ENCODE measurements at places on chromosomes 2 and 18.

GRCh38 chr2:85053802-85054201 is 79.4 kb upstream of the TCF7L1 start:
- DNase-seq = no peak

- DNase-seq = no peak
Observed at GRCh38 chr2:11343650-11344341, 640 bp downstream of the ROCK2 start.

GRCh38 chr2:222523783-222524544 is 99.6 kb downstream of the SGPP2 start:
- DNase-seq = peak; percentile 47

DNA sequence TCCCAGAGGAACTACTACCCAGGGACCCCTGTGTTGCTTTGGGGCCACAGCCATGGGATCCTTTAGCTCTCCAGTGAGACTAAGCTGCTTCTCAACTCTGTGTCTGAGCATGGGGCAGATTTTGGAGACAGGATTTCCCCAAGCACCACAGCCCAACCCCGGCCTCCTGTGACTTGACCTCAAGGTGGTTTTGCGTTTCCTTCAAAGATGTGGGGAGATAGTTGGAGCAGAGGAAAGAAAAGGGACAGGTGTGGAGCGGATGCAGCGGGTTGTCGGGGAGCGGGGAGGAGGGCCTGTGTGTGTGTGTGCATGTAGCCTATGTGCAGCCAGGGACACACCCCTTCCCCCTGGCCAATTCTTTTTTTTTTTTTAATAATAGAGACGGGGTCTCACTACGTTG is 10.2 kb downstream of the ARID5A start:
- no peak for DNase-seq

DNA sequence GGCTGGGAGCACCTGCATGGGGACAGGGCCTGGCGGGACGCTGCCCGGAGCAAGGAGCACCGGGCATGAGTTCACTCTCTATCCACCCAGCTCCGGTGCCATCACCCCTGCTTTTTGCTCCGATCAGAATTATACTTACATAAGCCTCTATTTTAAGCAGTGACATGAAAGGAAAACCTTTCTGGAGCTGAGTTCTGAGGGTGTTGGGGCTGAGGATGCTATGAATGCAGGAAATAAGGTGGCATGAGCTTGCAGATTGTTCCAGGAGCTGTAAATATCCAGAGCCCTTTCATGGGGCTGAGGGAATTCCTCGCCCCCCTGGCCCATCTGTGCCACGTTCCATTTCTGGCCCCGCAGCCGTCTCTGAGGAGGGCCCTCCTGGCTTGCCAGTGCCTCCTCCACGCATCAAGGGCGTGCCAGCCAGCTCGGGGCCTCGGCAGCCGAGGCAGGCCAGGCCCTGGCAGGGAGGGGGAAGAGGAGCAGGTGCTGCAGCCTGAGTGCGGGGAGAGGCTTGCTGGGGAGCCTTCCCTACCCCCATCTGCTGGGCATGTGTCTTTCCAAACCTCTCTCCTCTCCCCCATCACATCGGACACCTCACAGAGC is 91.7 kb upstream of the MCFD2 start:
- no peak for DNase-seq

- no peak for DNase-seq
Observed at GRCh38 chr2:85355073-85355410, 473 bp downstream of the ELMOD3 start.

GRCh38 chr2:242017086-242017485 is 147.6 kb downstream of the RTP5 start:
- DNase-seq = no peak

GRCh38 chr2:84285056-84285747 is 173.9 kb downstream of the SUCLG1 start:
- no peak for DNase-seq

DNA sequence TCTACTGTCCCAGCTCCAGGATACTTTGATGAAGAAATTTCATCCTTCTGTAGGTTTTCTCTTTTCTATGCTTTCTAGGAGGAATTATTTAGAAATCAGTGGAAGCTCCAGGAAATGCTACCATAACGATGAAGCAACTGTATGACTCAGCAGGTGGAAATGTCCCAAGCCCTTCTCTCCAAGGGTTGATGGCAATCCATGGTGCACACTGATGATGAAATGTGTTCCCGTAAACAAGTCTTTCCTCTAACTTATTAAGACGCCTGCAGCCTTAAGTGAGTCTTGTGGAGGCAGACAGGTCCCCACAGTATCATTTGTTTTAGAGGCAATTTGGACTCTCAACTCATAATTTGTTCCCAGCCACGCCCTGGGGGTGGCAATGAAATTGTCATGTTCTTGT is 777.6 kb upstream of the SOX11 start:
- DNase-seq = no peak

- peak; percentile 77 for DNase-seq
Observed at GRCh38 chr2:62505750-62506420, at the start of gene TMEM17. TSS of gene TMEM17 (minus strand) at chr2:62506195. CDS start at chr2:62506129, 66 bp downstream.

GRCh38 chr2:113116100-113116958 is 11.1 kb upstream of the IL1RN start:
- no peak for DNase-seq

DNA sequence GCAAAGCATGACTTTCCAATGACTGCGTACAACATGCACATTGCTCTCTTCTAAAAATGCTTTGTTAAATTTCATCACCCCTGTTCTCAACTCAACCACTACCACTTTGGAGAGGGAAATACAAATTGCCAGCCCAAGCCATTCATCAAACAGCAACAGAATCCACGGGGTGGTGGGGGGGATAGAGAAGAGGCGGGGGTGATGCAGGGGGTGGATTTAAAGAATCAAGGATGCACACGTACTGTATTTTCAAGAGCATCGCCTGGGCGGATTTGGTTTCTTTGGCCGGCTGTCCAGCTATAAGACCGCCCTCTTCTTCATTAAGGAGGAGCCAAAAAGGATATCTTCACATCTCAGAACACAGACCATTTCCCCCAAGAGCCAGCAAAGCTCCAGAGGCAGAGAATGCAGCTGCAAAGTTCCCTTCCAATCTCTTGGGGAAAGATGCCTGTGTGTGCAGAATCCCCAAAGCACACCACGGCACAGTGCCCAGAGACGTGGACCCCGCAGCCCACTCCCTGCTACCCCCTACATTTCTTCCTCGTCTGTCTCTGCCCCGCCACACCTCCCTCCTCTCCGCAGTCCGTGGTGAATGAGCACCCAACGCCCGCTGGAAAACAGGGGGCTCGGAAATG is 977 bp downstream of the SLC8A1 start:
- DNase-seq = no peak

DNA sequence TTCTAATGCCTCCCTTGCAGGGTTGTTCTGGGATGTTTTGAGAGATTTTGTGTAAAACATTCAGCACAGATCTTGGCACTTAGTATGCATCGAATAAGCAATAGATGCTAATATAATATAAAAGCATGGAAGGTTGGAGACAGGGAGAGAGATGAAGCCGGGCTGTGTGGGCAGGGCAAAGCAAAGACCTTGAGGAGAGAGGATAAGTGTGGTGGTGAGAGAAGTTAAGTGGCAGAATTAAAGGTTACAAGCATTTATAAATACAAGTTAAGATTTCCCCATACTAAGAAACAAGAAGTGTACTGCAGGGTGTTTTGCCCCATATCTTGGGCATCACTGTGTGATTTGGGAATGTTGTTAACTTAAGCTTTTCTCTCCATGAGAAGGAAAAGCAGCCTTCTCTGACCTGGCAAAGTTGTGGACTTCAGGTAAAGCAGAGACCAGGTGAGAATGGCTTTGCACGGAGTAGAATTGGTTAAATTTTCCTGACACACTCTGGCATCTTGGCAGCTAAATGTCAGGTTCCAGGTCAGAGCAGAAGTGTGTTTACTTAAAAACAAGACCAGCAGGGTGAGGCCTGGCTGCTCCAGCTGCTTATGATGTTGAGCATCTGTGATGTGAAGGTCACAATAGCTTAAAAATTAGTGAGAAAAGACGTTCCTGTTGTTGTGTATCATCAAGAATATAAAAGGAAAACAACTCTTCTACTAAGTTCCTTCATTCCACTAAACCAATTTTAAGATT is 288.5 kb upstream of the HNMT start:
- no peak for DNase-seq

DNA sequence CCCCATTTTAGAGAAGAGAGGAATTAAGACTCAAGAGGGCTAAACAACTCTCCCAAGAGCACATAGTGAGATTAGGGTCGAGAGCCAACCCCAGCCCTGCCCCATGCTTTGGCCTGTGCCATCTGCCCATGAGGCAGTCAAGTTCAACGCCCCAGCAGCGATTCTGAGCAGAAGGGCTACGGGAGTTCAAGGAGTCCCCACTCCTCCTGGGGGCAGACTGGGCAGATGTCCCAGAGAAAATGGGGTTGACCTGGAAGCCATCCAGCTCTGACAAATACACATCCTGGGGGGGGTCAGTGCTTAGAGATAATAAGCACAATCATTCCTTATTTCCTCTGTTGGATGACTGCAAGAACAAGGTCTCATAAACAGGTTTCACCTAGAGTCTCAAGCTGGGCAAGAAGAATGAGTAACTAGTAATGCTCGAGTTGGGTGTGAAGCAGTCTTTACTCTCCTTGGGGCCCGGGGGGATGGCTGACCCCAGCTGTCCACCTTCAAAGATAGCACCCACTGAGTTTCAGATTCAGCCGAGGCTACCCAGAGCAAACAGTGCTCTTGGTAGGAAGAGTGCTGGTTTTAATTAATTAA is 716.4 kb downstream of the RNF144A start:
- DNase-seq = peak; percentile 13

DNA sequence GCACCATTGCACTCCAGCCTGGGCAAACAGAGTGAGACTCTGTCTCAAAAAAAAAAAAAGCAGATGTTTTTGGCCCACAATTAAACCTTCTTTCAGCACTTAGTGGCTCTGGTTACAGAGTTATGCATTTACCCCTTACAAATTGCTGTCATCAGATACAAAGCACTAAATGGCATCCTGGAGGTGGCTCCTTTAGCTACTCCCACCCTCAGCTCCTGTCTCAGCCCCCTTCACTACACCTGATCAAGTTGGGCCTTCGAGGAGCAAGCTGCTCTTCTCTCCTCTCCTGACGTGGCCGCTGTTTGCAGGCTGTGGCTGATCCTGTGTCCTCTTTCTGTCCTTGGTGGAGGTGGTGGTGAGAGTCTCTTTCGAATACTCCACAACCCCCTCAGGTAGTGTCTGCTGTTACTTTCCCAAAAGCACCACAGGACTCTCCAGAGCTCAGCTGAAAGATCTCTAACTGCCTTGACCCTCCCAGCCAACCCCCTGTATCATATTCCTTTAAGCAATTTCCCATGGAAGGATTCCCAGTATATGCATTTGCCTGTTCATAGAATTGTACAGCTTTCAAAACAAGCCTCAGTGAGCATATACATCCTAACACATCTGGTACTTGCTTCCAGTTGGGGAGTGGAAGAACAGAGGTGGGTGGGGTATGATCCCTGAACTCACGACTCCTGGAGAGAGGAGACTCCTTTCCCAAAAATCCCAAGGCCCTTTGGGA is 285.9 kb downstream of the CLIP4 start:
- no peak for DNase-seq

DNA sequence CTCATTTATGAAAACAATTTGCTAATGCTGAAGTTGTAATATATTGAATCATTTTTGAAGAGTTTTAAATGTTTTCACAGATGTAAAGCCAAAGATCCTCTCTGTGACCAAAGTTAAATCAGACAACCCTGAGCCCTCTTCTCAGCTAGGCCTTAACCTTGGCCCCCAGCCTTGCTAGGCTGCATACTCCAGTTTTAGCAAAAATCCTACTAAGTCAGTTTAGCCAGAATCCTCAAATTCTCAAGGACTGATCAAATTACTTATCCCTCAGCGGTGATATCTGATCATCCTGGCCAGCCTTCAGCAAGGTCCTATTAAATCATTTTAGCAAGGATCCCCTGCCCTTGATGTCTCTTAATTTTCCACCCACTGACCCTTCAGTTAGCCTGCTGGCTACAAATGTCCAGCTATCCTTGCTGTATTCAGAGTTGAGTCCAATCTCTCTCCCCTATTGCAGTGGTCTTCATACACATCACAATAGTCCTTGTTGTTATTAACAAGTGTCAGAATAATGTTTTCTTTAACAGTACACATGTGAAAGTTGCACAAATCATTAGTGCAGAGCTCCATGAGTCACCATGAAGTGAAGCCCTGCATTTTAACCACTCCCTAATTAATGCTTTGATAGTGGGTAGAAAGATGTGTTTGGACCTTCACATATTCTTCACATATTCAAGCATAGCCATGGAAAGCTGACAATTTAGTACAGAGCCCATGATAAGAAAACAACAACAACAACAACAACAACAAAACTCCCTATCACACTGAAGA is 206.4 kb downstream of the NBAS start:
- DNase-seq = no peak

DNA sequence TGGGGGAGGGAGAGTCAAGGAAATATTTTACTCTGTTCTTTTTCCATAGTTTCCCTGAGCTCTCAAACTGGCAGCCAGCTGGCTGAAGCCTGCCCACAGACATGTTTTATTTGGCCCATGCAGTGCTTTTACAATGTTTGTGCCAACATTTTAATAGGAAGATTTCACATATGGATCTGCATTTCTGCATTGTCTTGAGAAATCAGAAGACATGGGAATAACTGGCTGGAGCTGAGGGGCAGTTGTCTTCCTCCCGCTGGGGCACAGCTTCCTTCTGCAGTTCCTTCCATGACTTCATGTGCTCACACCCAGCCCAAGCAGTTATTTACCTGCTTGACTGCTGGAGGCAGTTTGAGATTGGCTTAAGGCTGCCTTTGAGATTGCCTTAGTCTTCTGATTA is 74.4 kb downstream of the PLCL1 start:
- DNase-seq = no peak

DNA sequence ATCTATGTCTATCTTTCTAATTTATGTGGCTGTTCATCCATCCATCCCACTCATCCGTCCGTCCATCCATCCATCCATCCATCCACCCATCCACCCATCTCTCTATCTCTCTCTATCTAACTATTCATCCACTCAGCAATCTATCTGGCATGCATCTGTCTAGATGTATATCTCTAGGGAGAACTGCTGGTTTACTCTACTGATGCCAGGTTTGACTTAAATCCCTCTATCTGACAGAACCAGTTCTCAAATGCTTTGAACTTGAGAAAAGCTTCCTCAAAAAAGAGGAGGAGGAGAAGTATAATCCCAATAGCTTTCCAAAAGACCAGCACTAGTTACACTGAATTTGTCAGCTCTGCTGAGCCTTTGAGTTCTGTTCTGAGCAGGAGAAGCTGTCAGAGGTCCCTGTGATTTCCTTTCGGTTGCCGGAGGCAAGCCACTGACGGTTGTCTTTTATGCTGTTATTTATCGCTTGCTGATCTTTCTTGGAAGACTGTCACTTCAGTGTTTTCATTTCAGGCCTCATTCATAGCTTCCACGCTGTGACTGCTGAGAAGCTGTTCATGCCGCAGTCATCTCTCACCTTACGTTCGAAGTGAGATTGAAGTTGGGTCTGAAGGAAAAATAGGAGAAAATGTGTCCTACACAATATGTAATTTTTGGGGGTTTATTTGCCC is 129.4 kb upstream of the UXS1 start:
- no peak for DNase-seq

Measured in NCI-H226 (cell line).